ENCODE measurements at places on chromosomes 11 and 22.

DNA sequence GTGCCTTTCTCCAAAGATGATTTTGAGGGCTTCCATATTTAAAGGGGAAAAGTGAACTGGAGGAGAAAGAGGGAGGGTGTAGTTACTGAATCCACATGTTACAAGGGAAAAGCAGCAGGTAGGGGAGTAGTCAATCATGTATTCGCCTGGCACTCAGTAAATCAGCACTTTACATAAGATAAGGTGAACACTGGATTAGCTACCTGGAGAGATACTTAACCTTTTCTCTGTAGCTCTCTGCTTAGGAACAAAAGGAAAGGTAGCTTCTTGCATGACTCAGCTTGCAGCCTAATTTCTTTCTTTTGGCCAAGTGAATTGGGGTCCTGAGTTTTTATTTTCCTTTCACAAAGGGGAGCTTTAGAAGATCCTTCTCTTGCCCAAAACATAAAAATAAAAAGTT, 43.3 kb upstream of the PHF21B start:
- no peak overlapping the region for H3K4me3 ChIP-seq
- no peaks in the 10 kb centered on the region for H3K27me3 ChIP-seq
- no peak overlapping the region for H3K27ac ChIP-seq
- DNase-seq: no peak
- no peaks in the 10 kb centered on the region for H3K36me3 ChIP-seq

GRCh38 chr11:120074076-120074475, 63.8 kb downstream of the TRIM29 start:
- H3K4me1 ChIP-seq: no peaks in the 10 kb centered on the region
- no peaks in the 10 kb centered on the region for H3K27me3 ChIP-seq
- H3K27ac ChIP-seq: no peak overlapping the region
- H3K4me3 ChIP-seq: no peak overlapping the region

DNA sequence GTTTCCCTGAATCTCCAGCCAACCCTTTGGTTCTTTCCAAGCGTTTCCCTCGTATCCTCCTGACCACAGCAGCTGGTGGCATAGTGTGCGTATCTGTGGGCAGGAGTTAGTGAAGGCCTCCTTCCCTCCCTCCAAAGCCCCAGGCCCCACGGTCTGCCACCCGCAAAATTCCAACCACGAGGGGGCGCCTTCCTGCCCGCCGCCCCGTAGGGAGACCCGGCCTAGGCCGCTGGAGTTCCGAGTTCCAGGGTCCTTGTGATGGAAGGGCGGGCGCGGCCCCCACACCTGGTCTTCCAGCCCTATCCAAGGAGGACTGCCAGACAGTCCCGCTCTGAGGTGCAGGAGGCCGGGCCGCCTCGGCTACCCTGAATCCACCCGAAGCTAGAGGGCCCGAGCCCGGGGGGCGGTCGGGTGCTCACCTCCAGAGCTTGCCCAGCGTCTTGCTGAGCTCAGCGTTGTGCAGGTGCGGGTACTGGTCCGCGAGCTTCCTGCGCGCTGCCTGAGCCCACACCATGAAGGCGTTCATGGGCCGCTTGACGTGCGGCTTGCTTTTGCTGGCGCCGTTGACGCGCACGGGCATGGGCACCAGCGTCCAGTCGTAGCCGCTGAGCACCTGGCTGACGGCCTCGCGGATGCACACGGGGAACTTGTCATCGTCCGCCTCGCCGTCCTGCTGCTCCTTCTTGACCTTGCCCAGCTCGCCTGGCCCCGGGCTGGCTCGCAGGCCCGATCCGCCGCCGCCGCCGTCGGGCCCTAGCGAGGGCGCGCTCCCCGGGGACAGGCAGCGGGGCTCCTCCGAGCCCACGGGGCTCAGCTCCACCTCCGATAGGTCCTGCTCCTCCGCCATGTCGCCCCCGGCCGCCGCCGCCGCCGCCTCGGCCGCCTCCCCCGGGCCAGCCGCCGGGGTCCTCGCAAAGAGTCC, 1.2 kb downstream of the SOX10 start:
- no peaks in the 10 kb centered on the region for H3K36me3 ChIP-seq
- no peak for DNase-seq
- H3K4me3 ChIP-seq: no peak overlapping the region
- no peaks in the 10 kb centered on the region for H3K4me1 ChIP-seq

DNA sequence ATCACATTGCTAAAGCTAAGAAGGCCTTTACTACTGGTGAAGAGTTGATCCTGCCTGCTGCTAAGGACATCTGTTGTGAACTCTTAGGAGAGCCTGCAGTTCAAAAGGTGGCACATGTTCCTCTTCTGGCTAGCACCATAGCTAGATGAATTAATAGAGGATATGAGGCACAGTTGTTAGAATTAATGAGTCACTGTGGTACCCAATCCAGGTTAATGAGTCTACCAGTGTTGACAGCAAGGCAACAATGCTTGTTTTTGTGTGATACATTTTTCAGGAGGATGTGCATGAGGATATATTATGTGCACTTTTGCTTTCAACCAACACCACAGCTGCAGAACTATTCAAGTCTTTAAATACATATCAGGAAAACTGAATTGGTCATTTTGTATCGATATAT, 12.0 kb downstream of the C11orf58 start:
- DNase-seq: no peak
- H3K27me3 ChIP-seq: no peaks in the 10 kb centered on the region
- H3K36me3 ChIP-seq: no peaks in the 10 kb centered on the region

GRCh38 chr11:2390091-2390724, 10.3 kb upstream of the TSSC4 start:
- no peaks in the 10 kb centered on the region for H3K27me3 ChIP-seq
- no peak overlapping the region for H3K4me3 ChIP-seq
- peak overlapping the region; percentile 37 for H3K27ac ChIP-seq
- no peak for DNase-seq
- H3K4me1 ChIP-seq: peaks cover 57% of the 10 kb centered on the region

Data from Peyer's patch (tissue), 4 donors.